ENCODE measurements at places on chromosomes 2 and 18.

- no peak for DNase-seq
Observed at GRCh38 chr2:97676620-97677019, 7.1 kb downstream of the C2orf92 start.

- no peak for DNase-seq
Observed at GRCh38 chr2:198157314-198157713, 352.9 kb downstream of the PLCL1 start.

- no peak for DNase-seq
Observed at GRCh38 chr18:72762515-72763122, 105.2 kb downstream of the NETO1 start.

GRCh38 chr2:64605991-64606478, 47.7 kb downstream of the SERTAD2 start:
- DNase-seq, result no peak

GRCh38 chr2:218024871-218025270, 22.1 kb upstream of the TNS1 start:
- DNase-seq, result no peak

DNA sequence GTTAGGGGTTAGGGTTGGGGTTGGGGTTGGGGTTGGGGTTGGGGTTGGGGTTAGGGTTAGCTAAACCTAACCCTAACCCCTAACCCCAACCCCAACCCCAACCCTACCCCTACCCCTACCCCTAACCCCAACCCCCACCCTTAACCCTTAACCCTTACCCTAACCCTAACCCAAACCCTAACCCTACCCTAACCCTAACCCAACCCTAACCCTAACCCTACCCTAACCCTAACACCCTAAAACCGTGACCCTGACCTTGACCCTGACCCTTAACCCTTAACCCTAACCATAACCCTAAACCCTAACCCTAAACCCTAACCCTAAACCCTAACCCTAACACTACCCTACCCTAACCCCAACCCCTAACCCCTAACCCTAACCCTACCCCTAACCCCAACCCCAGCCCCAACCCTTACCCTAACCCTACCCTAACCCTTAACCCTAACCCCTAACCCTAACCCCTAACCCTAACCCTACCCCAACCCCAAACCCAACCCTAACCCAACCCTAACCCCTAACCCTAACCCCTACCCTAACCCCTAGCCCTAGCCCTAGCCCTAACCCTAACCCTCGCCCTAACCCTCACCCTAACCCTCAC, 24.1 kb upstream of the RABL2A start:
- no peak for DNase-seq

Measured in stimulated activated CD8-positive, alpha-beta memory T cell treated with anti-CD3 and anti-CD28 coated beads, Interleukin-4, amount 100 ng/mL, for 24 hours (primary cell).